Colonic mucosa (tissue), 4 donors: ENCODE measurements at places on chromosomes 3 and 15.

GRCh38 chr3:159994182-159994581, 5.5 kb downstream of the IL12A start:
- no peak for DNase-seq

GRCh38 chr3:38458796-38459498, 5.3 kb downstream of the ACVR2B start:
- DNase-seq, result peak; percentile 68

- DNase-seq, result no peak
These were observed 66.2 kb downstream of the SAMMSON start for GRCh38 chr3:70065696-70066253.

DNA sequence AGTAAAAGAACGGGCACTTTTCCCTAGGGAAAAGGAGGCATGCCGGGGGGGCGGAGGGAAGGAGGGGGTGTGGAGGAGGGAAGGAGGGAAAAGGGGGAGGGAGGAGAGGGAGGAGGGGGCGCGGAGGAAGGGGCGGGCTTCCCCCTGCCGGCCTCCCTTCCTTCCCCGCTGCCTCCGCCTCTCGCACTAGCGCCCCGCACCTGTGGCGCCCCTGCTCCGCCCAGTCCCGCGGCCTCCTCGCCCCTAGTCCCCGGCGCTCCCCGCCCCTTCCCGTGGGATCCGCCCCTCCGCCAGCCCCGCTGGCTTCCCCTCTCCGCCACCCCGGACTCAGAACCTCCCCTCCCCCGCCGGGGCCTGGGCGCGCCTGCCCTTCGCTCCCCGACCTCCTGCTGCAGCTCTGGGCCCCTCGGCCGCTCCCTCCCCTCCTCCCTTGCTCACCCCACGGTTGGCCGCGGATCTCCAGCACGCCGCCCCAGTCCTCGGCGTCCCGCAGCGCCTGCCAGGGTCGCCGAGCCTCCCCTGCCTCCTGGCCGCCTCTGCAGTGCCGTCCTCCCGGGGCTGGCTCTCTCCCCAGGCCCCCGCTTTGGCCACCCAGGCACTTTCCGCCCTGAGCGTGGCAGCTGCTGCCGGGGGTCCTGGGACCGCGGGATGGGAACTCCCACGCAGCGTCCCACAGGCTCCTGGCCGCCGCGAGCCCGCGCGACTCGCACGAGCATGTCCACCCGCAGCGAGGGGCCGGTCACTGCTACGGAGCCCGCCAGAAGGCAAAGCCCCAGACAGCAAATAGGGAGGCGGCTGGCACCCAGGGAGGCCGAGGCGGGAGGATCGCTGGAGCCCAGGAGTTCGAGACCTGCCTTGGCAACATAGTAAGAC, 147.4 kb downstream of the TJP1 start:
- DNase-seq, result peak; percentile 86

GRCh38 chr3:151969026-151969642, 95.7 kb downstream of the SUCNR1 start:
- DNase-seq, result no peak

- no peak for DNase-seq
These were observed 36.9 kb upstream of the MYZAP start for GRCh38 chr15:57554812-57555179.

DNA sequence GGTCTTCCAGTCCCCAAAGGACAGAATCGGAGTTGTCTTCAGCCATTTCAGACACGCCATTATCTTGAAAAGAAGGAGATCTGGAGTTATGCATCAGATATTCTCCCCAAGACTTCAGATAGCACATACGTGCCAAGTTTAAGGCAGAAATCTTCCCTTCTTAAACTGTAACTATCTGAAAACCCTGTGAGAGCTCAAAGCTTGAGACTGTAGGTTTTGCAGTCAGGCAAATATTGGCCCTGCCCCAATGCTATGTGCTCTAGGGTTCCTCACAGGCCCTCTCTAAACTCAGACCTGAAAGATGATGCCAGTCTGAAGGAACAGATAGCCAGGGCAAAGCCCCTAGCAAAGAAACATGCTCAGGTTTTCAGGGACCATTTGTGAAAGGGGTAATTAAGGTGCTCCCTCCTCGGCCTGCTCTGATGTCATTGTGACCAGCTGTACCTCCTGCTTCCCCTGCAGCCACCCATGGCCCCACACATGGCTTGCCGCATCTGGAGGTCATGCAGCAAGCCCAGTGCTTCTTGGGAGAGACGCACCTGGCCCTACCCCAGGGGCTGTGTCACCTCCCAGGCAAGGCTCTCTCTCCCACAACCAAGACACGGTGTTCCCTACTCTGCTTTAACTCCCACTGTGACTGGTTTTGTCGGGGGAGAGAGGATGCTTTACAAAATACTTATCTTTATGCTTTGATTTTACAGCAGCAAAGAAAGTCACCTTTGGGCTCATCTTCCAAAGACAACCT, 53.4 kb upstream of the POMGNT2 start:
- DNase-seq, result no peak

DNA sequence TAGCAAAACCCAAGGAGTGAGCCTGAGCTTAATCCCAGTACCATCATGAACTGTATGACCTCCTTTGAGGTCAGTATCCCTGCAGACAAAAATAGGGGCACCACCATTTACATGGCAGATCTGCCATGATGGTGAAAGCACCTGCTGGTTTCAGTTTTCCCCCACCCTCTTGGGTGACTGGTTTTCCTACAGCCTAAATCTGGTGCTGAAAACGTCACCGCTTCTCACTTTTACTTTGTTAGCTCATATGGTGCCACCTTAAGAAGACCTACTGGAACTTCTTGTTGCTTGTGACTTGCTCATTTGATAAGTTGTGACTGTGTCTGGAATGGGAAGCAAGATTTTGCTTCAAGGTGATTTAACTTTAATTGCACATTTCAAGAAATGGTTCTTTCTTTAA, 5.1 kb downstream of the PPP1R2 start:
- DNase-seq, result no peak

DNA sequence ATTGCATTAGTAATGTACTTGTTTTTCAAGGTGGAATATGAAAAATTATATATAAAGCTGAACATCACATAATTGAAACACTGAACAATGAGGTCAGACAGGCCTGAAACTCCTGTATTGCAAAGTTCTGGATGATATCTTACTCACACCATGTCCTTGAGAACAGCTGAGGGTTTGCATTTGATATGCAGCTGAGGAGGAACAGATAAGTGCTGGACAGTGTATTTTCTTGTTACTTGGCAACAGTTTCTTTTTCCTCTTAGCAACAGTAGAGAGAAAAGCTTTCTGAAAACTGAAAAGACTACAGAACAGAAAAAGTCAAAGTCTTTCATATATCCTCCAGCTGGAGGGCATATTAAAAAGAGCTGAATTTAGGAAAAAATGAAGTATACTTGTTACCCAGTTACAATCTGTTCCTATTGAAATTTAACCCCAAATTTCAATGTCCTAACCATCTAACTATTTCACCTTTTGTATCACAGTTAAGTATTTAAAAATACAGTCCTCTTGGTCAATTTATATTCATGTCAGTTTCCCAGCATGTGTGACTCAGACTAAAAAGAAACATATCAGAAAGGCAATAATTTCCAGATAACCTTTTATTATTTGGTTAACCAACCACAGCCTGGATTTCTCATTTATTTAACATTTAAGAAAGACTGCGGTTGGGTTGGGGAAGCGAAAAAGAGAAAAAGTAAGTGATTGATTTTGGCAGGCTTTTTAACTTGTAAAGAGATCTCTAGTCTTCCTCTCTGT, 733.0 kb upstream of the DPPA4 start:
- no peak for DNase-seq

GRCh38 chr15:35195649-35196048, 110.6 kb upstream of the NANOGP8 start:
- no peak for DNase-seq

DNA sequence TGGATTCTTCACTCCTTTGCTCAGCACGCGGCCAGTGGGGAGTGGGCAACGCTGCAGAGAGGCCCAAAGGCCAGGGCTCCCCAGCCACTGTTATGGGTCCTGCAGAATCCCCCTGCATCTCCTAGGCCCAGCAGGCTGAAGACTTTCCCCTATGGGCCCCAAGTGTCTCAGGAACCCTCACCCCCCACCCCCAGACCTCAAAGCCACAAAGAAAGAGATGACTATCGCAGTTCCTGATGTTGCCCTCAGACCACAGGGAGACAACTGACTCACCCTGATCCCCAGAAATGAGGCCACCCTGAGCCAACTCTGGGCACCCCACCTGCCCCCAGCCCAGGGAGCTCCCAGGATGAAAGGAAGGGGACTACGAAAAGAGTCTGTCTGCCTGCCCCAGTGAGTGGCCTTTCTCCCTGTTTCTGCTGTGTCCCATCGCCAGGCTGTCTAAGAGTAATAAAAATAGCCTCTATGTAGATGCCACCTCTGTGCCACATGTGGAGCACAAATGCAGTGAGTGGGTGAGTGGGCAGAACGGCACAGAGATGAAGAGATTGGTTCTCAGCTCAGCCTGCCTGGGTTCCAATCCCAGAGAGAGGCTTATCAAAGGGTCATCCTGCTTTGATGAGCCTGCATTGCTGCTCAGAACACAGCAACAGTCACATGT, 283.0 kb downstream of the UACA start:
- DNase-seq, result no peak

DNA sequence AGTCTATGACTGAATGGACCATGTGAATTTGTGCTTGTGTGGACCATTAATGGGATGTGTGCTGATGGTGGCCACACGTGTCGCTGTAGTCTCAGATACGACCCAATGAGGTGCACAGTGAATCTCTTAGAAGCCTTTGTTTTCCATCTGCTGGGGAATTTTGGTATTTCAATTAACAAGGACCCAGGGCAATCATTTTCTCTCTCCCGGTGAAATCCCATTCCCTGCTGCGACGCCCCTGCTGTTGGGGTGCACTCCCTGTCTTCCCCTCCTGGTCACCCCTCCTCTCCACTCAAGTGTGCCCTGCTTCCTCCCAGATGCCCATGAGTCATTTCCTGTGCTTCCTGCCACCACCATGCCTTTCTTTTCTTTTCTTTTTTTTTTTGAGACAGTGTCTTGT, 32.7 kb downstream of the EBLN2 start:
- DNase-seq, result no peak

DNA sequence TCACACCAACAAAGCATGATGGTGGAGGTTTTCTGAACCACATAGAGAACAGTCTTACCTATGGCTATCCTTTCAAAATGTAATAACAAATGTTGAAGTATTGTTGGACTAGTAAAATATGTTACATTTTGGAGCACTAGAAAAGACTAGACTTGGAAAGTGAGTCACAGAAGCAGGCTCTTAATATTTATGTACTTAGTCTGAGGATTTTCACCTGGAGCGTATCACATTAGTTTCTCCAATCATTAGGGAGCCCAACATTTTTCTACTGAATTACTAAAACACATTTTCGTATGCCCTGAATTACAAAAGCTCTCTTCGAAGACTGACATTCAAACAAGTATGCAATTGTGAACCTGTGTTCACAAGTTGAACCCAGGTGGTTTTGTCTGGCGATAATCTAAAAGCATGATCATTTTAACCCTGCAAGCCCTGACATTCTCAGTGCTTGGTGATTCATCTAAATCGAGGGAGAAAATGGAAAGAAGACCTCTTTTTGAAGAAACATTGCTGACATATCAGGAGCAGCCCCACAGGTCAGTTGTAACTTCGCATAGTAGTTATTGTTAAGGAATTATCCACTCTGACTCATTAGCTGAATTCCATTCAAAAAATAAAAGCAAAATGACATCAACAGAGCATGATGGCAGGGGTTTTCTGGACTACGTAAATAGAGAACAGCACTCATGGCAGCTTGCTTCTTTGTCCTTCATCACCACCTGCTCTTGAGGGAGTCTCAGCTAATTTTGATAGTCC, 679.8 kb upstream of the NECTIN3 start:
- DNase-seq, result no peak

- DNase-seq, result no peak
These were observed 18.1 kb upstream of the SLC7A14 start for GRCh38 chr3:170603770-170604510.

DNA sequence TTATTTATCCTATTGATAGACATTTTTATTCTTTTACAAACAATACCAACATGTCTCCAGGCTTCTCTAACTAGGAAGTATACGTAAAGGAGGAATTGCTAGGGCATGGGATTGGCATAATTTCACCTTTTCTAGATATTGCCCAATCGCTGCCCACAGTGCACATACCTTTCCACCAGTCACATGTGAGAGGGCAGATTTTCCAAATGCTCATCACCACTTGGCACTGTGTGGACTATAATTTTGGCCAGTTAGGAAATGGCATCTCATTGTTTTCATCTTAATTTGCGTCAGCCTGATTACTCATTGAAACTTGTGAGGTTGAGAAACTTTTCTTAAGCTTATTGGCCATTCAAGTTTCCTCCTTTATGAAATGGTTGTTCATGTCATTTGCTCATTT, 57.4 kb upstream of the POLR2M start:
- no peak for DNase-seq

DNA sequence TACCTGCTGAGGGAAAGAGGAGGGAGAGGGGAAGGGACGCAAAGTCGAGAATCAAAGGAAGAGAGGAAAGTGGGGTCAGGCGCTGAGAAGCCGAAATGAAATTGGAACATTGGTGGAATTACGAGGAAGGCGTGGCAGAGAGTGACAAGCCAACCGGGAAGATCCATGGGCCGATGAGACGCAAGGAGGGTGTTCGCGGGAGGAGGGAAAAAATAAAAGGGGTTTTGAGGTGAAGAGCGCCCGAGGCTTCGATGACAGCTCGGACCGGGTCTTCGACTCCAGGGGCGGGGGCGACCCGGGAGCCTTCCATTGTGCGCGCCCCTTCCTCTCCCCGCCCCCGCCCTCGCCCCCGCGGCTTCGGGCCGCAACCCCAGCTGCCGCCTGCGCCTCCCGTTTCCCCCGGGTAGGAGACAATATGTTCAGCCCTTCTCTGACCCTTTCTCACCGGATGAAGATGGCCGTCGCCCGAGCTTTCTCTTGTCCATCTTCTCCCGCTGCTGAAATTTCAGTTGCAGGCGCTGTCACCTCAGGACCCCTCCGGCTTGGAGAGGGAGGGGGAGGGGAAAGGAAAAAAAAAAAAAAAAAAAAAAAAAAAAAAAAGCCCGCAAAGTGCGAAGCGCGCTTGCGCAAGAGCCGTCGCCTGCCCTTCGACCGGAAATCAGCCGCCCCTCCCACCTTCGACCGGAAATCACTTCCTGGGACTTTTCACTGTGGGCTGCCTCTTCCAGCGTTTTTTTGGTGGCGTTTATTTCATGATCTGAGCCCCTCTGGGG, at the start of gene SENP7:
SENP7 (minus strand) TSS at position 567 of the 773 bp plus-strand sequence; CDS start at position 485, 82 bp downstream.
- DNase-seq, result peak; percentile 89

GRCh38 chr3:93924491-93924890, 49.2 kb downstream of the PROS1 start:
- no peak for DNase-seq

DNA sequence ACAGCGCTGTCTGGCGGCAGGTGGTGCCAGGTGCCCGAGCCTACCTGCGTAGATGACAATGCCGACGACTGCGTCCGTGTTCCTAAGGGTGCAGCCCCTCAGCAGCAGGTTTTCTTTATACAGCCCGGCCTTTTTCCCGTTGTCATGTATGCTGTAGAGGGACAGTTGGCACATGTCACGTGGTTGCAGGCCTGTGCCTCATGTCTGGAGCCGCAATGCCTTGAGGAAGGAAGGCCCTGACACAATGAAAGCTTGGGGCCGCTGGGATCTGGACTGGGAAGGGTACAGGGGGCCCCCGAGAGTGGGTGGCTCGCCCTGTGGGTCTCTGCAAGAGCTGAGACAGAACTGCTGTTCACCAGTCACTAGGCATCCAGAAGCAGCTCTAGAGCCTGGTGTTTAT, 136.0 kb downstream of the ATP10A start:
- DNase-seq, result no peak
